ENCODE measurements at places on chromosomes 12 and 14.

DNA sequence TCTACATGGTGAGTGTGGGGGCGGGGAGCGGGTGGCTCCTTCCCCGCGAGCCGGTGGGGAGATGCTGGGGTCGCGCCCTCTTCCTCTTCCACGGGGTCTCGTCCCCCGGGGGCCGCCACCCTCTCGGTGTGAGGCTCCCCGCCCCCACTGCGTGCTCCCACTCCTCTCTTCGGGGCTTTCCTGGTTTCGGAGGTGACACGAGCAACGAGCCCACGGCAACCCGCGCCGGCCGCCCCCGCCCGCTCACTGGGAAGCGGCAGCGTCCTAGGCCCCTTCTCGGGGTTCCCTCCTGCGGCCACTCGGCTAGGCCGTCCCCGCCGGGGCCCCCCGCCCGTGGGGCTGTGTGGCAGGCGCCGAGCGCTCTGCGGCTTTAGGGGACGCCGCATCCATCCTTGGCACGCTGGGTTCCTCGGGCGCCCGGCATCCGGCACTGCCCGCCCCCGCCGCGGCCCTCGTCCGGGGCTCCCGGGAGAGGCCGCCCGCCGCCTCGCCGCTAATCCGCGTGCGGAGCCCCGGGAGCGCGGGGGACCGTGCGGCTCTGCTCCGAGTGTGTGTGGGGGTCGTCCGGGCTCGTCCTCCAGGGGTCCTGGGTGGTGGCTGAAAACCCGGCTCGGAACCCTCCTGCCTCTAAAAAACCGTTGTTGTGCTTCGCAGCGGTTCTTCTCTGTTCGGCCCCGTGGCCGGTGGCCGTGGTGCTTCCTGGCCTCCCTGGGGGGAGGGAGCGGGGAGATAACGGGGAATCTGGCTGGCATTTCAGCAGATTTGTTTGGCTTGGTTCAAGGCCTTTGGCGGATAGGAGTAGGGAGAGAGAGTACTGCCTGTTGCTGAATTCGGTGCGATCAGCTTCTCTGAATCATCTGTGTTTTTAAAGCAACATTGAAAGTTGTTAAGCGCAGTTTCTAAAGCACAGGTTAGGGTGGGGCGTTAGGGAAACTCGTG is 1.0 kb downstream of the PCNX1 start:
- DNase-seq, result peak; percentile 54

DNA sequence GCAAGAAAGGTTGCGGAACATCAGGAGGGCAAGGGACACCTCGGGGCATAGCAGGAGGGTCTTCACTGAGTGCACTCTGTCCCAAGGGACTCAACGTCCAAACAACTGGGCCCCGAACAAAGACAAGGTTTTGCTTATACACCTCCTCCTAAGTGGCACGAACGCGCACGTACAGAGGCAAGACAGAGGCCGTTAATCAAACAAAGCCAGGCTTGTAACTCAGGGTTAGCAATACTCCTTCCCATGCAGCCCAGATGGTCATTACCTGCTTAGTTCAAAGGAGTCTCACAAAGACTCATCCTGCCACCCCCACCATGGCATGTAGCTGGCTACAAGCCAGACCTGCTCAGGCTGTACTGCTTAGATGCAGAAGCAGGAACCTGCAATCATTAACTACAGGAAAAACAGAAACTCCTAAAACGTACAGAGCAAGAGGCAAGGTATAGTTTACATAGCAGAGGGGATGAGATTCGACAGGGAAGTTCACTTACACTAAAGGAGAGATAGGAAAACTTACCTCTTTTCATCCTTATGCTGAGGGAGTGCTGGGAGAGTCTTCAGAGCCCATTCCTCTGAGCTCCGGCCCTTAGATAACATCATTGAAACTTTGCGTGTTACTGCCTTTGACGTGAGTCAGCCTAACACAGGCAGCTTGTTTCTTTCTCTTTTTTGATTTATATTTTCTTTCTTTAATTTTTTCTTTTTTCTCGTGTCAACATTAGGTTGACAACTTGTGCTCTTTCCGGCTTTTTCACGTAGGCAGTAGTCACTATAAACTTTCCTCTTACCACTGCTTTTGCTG is 1319.1 kb downstream of the TMEM121 start:
- no peak for DNase-seq

DNA sequence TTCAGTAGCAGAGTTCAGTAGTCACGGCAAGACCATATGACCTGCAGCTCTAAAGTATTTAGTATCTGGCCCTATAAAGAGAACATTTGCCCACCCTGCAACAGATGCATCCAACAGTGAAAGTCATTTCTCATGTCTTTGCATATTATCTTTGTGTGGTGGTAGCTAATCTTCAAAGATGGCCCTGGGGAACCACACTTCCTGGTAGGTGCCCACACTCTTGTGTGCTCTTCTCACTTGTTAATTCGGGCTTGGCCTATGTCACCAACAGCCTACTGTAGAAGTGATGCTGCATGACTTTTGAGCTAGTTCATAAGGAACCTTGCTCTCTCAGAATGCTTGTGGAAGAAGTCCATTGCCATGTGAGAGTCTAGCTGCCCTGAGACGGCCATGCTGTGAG is 85.6 kb downstream of the MAP1LC3B2 start:
- no peak for DNase-seq

GRCh38 chr14:36996133-36996856 is 176.1 kb downstream of the SLC25A21 start:
- DNase-seq, result peak; percentile 44

- no peak for DNase-seq
These were observed 63.2 kb upstream of the PNMA1 start for GRCh38 chr14:73777420-73777819.

DNA sequence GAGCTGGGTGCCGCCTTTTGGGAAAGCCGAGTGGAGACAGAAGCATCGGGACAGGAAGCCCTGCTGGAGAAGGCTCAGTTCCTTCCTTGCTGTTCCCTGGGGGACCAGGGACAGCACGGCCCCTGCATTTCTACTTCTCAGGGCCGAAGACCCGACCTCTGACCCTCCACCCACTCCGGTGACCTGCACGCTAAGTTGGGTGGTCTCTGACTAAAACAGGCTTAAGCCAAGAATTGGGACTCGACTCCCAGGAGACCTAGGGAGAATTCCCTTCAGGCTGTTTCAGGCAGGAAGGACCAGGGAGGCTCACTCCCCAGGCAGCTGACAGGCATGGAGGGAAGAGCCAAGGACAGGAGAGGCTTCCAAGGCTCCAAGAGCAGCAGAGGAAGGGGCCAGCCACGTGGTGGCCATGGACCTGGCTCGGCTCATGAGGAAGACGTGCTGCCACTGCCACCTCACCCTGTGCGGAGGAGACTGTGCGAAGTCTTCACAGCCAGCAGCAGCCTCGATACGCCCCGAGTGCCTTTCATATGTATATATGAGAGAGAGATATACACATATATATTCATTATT is 43.9 kb downstream of the DCAF4 start:
- no peak for DNase-seq

- peak; percentile 80 for DNase-seq
These were observed 3.0 kb downstream of the GAS2L3 start for GRCh38 chr12:100576331-100577036.

DNA sequence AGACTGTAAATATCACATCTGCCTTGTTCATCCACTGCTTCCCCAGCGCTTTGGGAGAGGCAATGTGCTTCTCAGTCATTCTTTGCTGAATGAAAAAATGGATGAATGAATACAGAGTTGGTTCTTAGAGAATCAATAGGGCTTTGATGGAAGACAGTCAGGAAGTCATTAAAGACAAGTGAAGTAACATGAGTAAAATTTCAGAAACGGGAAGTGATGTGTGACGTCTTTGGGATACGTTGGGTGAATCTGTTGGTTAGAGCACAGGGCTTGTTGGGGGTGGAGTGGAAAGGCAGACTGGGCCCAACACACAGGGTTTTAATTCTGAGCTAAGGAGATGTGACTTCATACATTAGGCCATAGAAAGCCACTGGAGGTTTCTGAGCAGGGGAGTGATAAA is 39.0 kb upstream of the NRXN3 start:
- DNase-seq, result no peak

GRCh38 chr12:120125792-120126634 is 9.5 kb upstream of the RAB35 start:
- DNase-seq, result peak; percentile 21

- DNase-seq, result peak; percentile 87
These were observed 345.8 kb downstream of the CCDC91 start for GRCh38 chr12:28536088-28536487.

DNA sequence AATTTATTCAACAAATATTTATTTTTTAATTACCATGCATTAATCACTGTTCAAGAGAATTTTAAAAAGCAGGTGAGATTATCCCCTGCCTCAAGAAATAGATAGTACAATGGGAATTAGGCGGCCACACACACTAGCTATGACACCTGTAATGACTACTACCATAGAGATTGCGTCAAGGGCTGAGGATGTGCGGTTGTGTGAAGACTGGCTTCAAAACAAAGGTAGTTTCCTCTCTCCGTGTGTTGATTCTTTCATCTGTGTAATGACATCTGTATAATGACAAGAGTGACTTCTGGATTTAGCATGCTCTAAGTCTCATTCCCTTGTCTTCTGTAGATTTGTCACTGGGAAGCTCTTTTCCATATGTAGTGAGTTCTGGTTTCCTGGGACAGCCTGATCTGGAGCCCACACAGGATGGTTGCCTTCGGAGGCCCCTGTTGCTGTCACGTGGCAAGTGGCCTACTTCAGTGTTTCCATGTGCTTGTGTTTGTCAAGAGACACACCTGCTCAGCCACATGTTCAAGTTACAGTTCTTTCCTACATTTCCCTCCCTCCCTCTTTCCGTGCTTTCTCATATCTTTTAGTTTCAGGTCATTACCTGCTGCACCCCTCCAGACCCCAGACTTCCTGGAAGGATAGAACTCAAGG is 64.3 kb downstream of the GALNT8 start:
- DNase-seq, result no peak

GRCh38 chr12:127588249-127588648 is 678.7 kb upstream of the TMEM132C start:
- peak; percentile 96 for DNase-seq

- no peak for DNase-seq
These were observed 7.6 kb downstream of the FLRT2 start for GRCh38 chr14:85537526-85537925.

GRCh38 chr14:104881369-104881979 is 16.4 kb downstream of the CEP170B start:
- DNase-seq, result no peak

DNA sequence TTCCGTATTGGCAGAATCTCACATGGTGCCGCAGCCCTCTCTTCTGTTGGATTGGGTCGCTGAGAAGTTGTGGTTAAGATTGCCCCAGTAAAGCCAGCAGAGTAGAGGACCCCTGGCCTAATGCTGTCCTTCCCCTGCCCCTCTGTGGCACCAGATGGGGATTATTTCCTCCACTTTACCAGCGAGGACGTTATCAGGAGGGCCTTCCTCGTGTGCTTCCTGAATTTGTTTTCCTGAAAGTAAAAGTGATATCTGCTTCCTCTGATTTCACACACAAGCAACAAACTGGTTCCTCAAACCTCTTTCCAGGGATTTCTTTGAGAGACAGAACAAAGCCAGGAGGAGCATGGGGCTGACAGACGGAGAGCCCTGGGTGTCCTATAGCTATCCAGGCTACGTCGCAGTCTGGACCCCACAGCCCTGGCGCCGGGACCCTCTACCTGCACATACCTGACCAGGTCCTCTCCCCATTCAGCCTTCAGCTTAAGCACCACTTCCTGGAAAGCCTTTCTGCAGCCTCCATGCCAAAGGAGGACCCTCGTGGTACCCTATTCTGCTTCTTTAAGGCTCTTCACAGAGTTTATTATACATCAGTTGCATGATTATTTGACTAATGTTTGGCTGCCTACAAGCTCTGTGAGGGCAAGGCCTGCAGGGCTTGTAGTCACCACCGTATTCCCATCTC is 314.8 kb upstream of the FKBP4 start:
- DNase-seq, result no peak

GRCh38 chr12:94404854-94405253 is 54.8 kb downstream of the CEP83 start:
- no peak for DNase-seq

GRCh38 chr12:6966351-6966750 is 4.1 kb downstream of the PHB2 start:
- DNase-seq, result no peak

DNA sequence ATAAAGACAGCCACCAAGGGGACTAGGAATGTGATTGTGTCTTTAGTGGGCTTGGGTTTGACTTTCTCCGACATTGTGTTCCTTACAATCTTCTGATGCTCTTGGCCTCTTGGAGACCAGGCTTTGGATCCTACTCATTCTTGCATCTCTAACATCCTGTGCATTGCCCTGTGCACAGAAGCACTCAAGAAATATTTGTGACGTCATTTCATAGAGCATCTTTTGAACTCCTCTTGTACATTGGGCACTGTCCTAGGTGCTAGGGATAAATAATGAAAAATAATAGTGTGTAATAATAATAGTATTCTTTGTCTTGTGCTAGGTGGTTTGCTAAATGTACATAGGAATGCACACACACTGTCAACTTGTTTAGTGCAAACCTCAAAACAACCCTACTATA is 108.8 kb upstream of the LHX5 start:
- DNase-seq, result no peak

DNA sequence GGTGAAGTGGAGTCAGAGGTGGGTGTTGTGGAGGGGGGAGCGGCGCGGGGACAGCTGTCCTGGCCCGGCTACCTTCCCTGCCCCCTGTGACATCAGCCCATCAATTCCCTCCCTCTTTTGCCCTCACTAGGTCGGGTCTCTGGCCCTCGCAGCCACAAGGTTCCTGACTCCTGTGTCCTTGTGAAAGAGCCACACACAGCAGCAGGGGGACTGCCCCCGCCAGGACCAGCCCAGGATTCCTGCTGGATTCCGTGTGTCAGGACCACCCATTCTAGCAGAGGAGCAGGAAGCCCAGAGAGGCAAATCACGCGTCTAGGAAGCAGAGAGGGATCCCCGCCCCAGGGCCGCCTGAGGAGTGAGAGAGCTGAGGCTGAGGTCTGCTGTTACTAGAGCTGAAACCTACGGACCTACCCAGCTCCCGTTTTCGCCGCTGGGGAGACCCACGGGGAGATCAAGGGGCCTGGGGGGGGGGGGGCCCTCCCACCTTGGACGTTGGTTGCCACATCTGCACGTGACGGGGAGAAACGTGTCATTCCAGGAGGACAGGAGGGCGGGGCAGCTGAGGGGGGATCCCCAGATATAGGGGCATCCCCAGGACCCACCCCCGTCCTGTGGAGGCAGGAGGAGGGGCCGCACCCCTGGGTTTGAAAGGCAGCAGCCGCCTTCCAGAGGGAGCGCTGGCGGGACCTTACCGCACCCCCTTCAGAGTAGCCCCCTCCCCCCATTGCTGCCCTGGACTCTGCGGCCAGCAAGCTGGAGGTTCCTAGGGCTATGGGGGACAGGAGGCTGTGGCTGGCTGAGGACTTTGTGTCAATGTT is 12.5 kb upstream of the INF2 start:
- DNase-seq, result no peak

- no peak for DNase-seq
These were observed 16.5 kb upstream of the GALNT8 start for GRCh38 chr12:4703676-4704075.

- no peak for DNase-seq
These were observed 128.6 kb downstream of the ACSS3 start for GRCh38 chr12:81206429-81206828.

GRCh38 chr14:73452341-73453186 is 5.8 kb downstream of the NUMB start:
- DNase-seq, result peak; percentile 82

- DNase-seq, result no peak
These were observed 3.7 kb downstream of the DACT1 start for GRCh38 chr14:58641509-58641908.

GRCh38 chr14:85415015-85415712 is 114.8 kb upstream of the FLRT2 start:
- DNase-seq, result peak; percentile 49

All from fibroblast of gingiva (primary cell).